ENCODE measurements at places on chromosomes 5 and 9.

- DNase-seq: no peak
Observed at GRCh38 chr5:157072508-157072907, 13.6 kb upstream of the HAVCR1 start.

DNA sequence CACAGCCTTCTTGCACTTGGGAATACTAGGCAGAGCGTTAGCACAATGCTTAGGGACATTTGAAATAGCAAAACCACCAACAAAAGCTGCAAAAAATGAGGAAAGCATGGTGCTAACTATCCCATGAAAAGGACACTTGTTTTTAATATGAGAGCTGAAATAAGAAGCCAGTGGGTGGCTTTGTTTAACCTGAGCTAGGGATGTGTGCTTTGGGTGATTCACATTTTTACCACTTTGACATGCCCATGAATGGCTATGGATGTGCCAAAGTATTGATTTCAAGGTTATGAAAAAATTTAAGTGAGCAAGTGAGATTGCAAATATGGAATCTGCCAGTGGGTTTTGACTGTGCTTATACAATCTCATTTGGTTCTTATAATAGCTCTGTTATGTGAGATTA lies 67.3 kb downstream of the DMRT2 start:
- no peak for DNase-seq

GRCh38 chr5:68894673-68895072 lies 199.1 kb upstream of the SLC30A5 start:
- no peak for DNase-seq

DNA sequence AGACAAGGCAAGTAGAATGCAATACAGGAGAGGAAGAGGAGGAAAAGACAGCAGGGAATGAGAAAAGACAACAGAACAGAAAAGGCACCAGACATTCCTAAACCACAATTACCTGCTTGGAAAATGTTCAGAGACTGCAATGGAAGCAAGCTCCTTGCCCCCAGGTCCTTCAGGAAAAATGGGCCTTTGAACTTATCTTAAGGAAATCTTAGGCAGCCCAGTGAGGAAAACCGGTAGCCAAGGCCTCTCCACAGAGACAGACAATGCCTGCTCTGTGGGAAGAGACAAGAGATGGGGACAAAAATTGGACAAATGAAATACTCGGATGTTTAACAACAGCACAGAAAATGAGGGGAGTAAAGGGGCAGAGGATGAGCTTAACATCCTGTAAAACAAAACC lies 31.2 kb downstream of the HTR4 start:
- DNase-seq: no peak

GRCh38 chr5:65951330-65951729 lies 25.0 kb downstream of the ERBIN start:
- DNase-seq: no peak

GRCh38 chr5:41636605-41637004 lies 126.2 kb upstream of the PLCXD3 start:
- DNase-seq: no peak

- DNase-seq: no peak
Observed at GRCh38 chr5:56148453-56148971, 84.6 kb downstream of the ANKRD55 start.

GRCh38 chr5:28954074-28954473 lies 1915.7 kb upstream of the CDH9 start:
- no peak for DNase-seq

DNA sequence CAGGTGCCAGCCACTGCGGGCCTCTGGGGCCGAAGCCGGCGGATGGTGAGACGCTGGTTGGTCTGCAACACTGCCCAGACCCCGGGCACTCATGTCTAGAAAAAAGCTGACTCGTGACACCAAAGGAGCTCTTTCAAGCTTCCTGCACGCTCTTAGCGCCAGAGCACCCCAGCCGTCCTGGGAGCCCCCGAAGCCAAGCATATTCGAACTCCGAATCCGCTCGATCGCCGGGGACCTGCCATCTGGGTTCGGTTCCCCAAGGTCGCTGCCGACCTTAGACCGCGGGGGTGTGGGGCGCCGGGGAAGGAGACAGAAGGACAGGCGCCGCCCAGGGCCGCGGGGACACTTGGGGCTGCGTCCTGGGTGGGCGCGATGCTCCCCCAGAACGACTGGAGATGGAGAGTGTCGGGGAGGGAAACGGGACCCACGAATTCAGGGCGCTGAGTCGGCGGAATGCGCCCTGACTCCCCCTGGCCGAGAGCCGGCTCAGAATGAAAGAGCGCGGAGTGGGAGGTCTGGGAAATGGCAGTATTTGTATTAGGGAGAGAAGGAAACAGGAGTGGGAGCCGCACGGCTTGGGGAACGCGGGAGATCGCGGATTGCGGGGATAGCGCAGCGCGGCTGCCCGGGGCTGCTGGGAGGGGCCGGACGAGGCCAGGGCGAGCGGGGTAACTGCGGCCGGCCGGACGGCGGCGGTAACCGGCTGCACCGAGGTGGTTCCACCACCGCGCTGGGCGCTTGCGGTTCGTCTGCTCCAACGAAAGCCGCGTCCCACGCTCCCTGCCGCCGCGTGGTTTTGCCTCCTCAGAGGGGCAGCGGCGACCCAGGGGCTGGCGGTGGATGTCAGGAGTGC lies 20.1 kb upstream of the MARCHF6 start:
- DNase-seq: no peak

DNA sequence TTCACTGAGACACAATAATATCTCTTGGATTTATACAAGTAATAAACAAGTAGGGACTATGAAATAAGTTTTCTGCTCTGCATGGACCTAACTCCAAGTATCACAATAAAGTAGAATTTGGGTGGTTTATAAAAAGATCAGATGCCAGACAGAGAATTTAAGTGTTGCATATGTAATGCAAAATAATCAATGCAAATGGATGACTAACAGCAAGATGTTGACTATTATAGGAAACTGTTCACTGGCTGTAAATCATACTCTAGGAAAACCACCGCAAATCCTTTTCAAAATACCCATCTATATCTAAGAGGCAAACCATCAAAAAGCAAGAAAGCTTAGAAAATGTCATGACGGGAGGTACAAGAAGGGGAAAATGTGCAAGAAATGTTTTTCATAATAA lies 539.8 kb upstream of the FAM174A start:
- no peak for DNase-seq

GRCh38 chr9:136241542-136241941 lies 4.1 kb downstream of the QSOX2 start:
- DNase-seq: no peak

GRCh38 chr5:41748631-41749030 lies 121.6 kb downstream of the OXCT1 start:
- no peak for DNase-seq

DNA sequence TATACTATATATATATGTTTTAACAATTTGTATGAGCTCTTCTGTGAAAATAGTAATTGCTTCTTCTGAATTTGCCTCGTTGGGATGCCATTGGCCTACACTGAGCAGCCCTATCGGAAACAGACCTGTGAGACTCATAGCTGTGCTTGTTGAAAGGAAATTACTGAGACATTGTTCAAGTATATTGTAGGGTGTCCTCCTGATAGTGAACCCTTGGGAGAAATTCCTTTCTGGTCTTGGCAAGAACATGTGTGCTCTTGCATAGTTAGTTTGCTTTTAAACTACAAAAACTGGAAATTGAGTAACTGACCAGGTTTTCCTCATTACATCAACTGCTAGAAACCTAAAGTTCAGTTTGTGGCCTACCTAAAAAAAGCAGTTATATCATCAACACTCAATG lies 160.9 kb downstream of the LURAP1L start:
- DNase-seq: no peak

DNA sequence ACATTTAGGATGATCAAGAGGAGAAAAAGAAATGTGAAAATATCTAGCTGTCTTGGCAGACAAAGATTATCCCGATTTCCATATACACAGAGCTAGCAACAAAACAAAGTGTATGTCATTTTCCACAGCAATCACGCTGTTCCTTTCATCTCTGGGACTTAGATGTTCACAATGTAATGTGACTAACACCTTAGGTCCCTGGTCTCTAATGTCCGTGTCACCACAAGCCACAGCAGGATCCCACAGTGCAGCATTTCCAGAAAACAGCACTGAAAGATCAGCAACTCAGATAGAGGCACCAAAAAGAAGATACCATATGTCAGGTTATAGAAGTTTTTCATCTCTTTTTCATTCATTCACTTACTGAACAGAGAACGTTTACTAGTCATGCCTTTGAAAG lies 118.0 kb upstream of the TNPO1 start:
- no peak for DNase-seq

- DNase-seq: no peak
Observed at GRCh38 chr5:148864113-148864841, 37.9 kb downstream of the ADRB2 start.

GRCh38 chr9:31470051-31470450 lies 914.4 kb upstream of the ACO1 start:
- no peak for DNase-seq

GRCh38 chr9:111597852-111598732 lies 1.4 kb downstream of the PTGR1 start:
- peak; percentile 78 for DNase-seq

DNA sequence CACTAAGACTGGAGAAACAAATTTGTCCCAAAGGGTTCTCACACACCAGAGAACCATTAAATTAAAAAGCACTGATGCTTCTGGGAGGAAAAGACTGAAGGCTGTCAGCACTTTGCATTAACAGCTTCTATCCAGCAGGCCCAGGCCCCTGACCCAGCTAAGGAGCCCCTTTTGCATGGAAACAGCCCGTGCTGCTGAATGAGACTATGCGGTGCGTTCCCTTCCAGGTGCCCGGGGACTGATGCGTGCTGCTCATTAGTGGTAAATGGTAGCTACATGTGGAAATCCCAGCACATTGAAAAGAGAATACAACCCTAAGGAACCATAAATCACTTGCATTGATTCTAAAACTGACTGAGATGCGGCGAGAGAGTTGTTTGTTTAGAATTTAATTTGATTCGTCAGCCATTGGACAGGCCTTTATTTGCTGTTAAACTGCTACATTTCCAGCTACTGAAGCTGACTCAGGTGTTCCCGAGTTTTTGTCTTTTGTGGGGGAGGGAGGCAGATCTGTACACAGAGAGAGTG lies 351.0 kb upstream of the SLC24A2 start:
- DNase-seq: no peak

- no peak for DNase-seq
Observed at GRCh38 chr5:128480906-128481633, 57.0 kb downstream of the FBN2 start.

DNA sequence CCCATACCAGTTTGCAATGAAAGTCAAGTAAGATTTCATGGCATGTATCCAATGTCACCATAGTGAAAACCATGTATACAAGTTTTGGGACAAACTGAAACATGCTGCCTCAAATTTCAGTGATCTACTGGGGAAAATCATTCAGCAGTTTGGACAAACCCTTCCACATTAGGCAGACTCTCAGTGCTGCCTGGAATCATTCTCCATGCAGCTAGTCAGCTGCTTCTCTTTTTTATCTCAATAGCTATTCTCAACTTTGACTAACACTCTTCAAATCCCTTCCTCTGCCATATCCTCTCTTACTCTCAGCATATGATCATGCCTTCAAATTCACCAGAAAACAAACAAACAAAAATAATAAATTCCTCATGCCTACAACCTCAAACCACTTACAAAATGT lies 323.3 kb downstream of the MAN2A1 start:
- no peak for DNase-seq

DNA sequence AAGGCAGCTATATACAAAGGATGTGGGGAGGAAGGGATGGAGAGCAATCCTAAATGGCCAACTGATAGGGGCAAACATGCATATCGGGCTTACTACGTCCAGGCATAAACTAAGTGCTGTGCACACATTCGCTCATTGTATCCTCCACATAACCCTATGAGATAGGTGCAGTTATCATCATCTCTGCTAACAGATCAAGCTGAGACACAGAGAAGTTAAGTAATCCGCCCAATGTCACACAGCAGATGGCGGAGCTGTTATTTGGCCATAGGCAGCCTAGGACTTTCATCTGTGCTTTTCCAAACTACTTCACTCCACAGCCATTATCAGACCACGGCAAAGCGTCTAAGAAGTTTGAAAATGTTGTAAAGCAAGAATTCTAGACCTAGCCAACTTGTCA lies 197.5 kb downstream of the RGS3 start:
- DNase-seq: no peak

- DNase-seq: no peak
Observed at GRCh38 chr5:159943326-159943725, 27.0 kb downstream of the ADRA1B start.

DNA sequence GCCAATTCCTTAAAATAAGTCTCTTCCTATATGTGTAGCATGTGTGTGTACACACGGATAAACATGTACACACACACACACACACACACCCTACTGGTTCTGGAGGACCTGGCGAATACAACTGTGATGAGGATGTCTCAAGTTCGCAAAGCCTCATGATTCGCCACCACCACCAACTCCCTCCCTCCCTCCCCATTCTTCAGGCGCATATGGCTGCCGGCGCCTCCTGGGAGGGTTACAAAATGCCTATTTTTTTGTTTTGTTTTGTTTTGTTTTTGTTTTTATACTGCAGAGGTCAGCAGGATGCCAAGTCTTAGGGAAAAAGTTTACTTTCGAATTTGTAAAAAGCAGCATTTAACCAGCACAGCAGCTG lies 88.0 kb downstream of the DAP start:
- DNase-seq: no peak

- DNase-seq: no peak
Observed at GRCh38 chr5:103522586-103522985, 40.0 kb downstream of the NUDT12 start.

DNA sequence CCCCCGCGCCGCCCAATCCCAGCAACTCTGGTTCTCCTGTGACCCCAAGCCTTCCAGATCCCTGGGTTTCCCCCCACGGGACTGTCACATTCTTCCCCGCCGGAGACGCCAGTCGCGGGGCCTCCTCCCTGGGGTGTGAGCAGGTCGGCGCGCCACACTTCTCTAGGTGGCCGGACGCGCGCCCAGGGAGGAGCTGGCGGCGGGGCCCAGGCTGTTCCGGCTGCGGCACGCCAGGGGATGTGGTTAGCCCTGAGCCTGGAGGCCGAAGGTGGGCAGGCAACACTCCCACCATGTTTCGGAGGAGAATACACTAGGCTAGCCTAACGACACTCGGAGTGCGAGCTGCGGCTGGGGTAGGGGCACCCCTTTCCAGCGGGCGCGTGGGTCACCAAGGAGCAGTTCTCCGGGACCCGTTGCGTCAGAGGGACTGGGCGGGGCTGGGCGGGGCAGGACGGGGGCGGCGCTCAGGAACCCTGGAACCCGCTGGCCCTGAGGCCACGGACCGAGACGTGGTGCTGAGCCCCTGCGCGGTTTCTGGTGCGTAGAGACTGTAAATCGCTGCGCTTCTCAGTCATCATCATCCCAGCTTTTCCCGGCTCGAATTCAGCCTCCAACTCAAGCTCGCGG lies at the start of gene SLC27A6:
Gene SLC27A6, plus strand, starts transcription at position 478 of the 627 bp plus-strand sequence. CDS start 650 bp downstream, outside the sequence.
- DNase-seq: no peak

DNA sequence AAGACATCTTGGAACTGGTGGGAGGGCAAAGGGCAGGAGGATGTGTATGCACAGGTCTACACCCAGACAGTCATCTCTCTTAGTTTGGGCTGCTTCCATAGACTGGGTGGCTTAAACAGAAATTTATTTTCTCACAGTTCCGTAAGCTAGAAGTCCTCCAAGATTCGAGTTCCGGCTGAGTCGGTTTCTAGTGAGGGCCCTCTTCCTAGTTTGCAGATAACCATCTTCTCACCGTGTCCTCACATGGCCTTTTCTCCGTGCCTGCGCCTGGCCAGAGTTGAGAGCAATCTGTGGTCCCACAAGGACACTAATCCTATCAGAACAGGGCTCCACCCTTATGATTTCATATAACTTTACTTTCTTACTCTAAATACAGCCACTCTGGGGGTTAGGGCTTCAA lies 4.1 kb downstream of the SMIM32 start:
- no peak for DNase-seq

Measured in coronary artery (tissue), 2 donors.